ENCODE measurements at places on chromosomes 5 and 9.

GRCh38 chr9:97749928-97750327 is 52.8 kb upstream of the XPA start:
- no peak for DNase-seq

DNA sequence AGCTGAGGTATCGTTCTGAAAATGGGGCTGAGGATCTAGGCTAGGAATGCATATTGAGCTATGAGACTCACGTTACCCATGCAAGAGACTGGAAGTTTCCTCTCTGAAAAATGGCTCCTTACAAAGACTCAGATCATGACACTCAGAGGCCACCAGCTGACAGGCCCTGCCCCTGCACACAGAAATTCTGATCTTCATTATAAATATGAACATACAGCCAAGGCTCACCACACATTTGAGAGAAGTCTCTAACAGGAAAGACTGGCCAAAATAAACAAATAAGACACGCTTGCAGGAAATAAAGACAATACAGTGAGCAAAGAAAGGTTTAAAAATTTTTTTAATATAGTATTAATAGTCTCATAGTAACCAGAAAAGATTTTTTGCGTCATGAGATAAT is 365.9 kb downstream of the NFIB start:
- DNase-seq, result no peak

DNA sequence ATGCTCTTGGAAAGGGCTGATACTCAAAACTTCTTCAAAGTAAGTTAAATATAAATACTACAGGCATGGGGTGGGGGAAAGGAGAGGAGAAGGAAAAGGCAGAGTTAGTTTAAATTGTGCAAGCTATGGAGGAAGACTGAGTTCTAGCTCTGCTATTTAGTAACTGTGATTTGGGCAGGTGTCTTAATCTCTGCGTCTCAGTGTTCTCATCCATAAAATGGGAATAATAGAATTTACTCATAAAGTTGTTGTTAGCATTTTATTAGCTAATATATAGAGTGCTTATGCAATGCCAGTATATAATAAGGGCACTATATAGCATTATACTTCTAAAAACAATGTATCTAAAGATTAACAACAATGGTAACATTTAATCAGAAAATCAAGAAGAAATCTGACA is 12.7 kb upstream of the PURA start:
- DNase-seq, result no peak

- no peak for DNase-seq
Measured at GRCh38 chr9:92603100-92603499, 66.8 kb downstream of the IPPK start.

DNA sequence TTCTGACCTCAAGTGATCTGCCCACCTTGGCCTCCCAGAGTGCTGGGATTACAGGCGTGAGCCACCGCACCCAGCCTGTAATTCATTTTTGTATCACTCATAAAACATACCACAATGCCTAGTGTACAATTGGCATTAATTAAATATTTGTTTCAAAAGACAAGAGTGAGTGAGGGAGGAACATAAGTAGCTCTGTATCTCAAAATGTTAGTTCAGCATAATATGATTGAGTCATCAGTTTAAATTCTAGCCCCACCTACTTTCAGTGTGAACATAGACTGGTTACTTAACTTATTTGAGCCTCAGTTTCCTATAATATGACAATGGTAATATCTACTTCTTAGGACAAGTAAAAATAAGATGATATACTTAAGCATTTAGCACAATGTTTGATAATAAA is 26.9 kb downstream of the INVS start:
- no peak for DNase-seq

DNA sequence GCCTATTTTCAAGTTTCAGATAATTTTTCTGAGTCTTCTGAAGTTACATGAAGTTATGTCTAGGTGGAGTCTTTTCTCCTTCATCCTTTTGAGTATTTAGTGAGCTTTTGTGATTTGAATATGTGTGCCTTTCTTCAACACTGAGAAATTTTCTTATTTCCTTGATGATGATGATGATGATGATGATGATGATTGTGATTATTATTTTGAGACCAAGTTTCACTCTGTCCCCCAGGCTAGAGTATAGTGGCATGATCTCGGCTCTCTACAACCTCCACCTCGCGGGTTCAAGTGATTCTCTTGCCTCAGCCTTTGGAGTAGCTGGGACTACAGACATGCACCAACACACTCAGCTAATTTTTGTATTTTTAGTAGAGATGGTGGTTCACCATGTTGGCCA is 26.2 kb downstream of the ENTREP1 start:
- no peak for DNase-seq

DNA sequence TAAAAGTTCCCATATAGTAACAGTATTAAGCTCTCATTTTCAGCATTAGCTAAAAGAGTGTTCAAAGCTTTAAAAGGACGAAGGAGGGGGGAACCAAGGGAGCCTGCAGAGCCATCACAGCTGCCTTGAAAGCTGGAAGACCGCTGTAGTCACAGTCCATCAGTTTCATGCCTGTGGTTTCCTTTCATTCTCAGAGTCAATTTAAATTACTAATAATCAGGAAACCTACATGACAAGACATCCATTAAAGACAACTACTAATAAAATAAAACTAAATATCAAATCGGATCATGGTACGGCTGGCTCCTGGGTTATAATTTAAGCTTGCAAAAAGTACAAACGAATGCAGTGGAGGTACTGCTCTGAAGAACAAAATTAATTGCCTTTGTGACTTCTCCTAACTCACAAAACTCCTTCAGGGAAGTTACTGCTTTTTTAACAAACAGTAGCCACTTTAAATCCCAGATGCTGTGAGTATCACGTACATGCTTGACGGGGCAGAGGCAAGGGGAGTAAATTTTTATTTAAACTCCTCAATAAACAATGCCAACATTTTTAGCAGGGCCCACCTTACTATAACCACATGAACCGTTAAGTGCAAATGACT is 213.5 kb downstream of the DENND1A start:
- DNase-seq, result no peak

DNA sequence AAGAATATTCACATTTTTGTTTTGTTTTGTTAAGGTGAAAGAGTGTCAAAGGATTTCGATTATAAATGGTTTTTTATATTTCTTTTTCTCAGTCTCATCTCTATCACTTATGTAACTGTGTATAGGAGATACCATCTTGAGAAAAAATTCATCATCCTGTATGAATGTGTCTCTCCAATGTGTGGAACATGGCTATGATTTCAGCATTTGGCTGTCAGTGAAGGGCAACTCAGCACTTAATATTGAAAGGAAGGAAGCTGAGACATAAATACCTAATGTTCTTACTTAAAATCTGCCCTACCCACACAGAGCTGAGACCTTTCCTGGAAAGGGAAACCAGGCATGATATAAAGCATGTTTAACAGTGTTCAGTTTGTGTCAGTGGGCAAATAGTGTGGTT is 474.2 kb upstream of the RIOK2 start:
- DNase-seq, result no peak

GRCh38 chr5:2003690-2004365 is 121.1 kb upstream of the IRX4 start:
- no peak for DNase-seq

DNA sequence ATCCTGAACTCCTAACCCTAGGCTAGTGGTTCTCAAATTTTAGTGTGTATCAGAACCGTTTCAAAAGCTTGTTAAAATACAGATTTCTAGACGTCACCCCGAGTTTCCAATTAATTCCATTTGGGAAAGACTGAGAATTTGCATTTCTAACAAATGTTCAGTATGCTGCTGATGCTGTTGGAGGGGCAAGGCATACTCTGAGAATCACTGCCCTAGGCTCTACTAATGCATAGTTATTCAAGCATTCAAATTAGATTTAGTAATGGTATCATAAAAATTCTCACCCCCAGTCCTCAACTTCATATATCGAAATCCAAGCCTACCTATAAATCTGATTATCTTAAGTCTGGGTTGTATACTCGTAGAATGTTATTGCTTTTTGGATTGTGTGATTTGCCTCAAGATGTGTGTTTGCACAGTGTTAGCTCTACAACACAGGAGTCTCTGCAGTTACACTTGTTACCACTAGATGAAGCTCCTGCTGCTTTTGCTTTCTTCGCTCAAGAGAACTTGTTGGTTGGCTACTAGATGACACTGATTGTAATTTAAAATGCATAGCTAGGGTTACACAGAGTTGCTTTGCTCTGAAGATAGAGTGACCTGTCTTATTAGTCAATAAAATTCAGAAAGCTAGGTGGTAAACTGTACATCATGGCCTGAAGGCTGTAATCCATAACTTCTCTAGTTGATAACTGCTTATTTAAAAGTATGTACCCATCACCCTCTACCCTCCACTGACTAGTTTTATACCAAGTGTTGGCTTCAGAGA is 7.5 kb upstream of the ERAP2 start:
- no peak for DNase-seq

DNA sequence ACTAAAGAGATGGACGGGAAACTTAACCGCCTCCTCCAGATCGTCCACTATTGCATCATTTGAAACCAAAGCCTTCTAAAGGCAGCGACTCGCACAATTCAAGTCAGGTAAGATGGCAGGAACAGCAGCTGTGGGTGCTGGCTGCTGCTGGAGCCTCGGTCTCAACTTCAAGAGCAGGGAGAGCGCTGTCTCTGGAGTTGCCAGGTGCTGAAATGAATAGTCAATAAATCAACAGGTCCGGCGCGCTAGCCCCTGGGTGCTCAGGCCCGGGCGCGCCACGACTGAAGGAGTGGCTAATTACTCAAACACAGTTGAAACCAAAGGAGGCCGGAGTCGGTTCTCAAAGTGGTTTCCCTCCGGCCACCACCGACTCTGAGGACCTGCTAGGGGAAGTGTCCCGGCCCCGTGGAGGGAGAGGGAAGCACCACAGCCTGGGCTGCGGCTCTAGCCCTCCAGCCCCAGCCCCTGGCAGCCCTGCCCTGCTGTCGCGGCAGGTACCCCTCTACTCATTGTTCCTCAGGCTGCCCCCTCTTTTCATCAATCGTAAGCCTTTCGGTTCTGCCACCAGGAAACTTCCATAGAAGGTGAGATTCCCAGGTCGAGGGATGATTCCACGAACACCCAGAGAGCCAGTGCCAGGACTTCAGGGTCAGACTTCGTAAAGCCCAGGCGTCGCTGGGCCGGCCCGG is 804 bp downstream of the TTC39B start:
- DNase-seq, result peak; percentile 26

- DNase-seq, result no peak
Measured at GRCh38 chr9:114273461-114273881, 49.4 kb upstream of the ORM1 start.

DNA sequence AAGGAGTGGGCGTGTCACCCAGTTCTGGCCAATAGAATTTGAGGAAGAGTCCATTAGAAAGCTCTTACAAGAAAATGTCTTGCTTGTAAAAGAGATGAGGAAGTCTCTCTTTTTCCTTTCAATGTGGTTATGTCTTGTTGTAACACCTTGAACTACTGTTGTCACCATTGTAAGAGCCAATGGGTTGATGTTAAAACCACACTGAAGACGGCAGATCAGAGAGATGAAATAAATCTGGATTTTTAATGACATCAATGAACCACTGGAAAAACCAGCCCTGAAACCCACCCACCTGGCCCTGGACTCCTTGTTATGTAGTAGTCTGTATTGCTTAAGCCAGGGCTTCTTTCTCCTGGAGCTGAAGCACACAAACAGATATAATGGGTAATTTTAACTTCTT is 83.8 kb upstream of the ERCC6L2 start:
- DNase-seq, result no peak

GRCh38 chr5:76391014-76391413 is 12.1 kb upstream of the IQGAP2 start:
- DNase-seq, result no peak

- DNase-seq, result no peak
Measured at GRCh38 chr9:126156898-126157297, 169.7 kb upstream of the MVB12B start.
